ENCODE measurements at places on chromosomes 1 and 21.

GRCh38 chr1:165912638-165913037 is 85.2 kb downstream of the UCK2 start:
- no peak for DNase-seq

GRCh38 chr1:37814252-37814651 is 6.2 kb upstream of the YRDC start:
- DNase-seq = no peak

- DNase-seq = no peak
Measured at GRCh38 chr1:179164494-179164893, 65.0 kb downstream of the ABL2 start.

DNA sequence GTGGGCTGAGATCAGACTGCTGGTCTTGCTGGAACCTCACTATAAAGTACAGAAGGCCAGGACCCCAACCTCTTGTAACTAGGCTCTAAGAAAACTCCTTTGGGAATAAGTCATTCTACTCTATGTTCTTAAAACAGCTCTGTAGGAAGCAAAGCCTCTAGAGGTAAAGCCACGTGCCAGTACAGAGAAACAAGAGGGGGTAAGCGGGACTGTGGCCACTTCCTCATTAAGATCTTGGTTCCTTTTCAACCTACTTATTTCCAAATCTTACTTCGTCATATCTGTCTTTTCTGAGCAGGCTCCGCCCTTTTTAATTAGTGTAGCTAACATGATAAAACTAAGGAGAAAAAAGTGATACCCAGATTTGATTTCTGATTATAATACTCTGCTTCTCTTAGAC is 3.8 kb downstream of the NCSTN start:
- no peak for DNase-seq

- no peak for DNase-seq
Measured at GRCh38 chr1:2602311-2602835, 15.8 kb downstream of the PRXL2B start.

DNA sequence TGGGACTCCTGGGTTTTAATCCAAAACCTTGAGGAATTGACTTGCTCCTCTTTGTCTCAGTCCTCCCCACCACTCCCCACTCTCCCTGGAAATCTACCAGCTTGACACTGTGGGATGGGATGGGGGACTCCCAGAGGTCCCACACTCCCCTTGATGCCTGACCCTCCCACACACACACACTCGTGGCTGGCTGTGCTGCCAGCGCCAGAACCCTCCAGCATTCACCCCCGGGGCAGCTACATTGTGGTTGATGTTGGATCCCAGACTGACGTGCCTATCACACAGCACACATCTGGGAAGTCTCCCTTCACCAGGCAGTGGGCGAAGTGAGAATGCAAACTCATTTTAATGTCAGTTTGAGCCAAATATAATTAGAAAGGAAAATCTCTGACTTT is 10.0 kb downstream of the KIRREL1 start:
- DNase-seq = no peak

- DNase-seq = no peak
Measured at GRCh38 chr1:40751802-40752201, 31.8 kb upstream of the KCNQ4 start.

DNA sequence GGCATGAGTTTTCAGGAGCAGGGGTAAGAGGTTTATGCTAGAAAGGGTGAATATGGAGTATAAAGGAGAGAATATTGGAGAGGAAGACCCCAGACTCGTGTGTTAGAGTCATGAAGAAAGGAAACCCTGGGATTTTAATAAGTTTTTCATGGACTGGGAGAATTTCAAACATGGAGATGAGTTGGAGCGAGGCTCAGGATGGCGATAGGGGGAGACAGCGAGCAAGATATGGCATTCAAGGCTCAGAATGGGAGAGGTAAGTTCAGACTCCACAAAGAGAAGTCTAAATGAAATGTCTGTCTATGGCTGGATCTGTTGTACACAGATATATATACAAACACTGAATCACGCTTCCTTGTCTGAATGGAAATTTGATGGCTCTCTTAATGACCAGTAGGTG is 92.5 kb downstream of the LRRC40 start:
- no peak for DNase-seq

DNA sequence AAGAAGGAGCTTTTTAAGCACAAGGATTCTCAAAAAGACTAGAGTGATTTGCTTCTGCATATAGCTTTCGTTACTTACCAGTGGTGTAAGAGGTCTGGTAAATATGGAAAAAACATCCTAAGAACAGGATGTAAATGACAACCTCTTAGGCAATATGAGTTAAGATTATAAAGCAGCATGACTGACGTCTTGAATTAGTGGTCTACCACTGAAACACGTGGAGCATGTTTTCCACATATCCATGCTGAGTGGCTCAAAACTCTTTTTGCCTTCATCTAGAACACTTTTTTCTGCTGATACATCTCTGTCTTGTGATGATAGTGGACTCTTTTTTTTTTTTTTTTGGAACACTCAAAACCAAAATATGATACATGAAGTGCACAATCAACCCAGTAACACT is 44.6 kb downstream of the RCAN1 start:
- DNase-seq = no peak

DNA sequence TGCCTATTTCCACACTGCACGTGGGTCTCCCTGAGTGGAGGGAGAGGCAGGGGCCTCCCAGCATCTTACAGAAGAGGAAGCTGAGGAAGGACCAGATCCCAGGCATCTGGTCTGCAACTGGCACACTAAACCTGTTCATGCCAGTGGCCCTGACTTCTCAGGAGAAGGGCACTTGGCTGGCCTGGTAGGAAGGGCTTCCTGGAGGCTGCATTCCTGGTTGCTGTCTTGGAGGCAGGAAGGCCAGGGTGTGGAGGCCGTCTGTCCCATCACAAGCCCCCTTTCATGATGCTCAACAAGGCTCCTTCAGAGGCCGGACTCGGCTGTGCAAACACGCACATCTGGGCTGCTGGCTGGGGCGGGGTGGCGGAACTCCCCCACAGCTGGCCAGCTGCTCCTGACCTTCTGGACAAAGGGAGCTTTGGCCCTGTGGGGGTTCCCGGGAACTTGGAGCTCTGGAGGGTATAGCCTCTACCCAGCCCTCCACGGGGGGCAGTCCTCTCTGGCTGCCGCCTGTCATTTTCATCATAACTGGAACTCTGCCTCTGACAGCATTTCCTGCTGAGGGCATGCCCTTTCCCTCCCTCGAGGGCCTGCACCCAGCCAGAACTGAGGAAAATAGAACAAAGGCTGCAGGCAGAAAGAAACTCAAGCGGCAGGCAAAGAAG is 39.2 kb upstream of the POU3F1 start:
- no peak for DNase-seq

GRCh38 chr1:239719642-239720258 is 333.4 kb downstream of the CHRM3 start:
- no peak for DNase-seq

DNA sequence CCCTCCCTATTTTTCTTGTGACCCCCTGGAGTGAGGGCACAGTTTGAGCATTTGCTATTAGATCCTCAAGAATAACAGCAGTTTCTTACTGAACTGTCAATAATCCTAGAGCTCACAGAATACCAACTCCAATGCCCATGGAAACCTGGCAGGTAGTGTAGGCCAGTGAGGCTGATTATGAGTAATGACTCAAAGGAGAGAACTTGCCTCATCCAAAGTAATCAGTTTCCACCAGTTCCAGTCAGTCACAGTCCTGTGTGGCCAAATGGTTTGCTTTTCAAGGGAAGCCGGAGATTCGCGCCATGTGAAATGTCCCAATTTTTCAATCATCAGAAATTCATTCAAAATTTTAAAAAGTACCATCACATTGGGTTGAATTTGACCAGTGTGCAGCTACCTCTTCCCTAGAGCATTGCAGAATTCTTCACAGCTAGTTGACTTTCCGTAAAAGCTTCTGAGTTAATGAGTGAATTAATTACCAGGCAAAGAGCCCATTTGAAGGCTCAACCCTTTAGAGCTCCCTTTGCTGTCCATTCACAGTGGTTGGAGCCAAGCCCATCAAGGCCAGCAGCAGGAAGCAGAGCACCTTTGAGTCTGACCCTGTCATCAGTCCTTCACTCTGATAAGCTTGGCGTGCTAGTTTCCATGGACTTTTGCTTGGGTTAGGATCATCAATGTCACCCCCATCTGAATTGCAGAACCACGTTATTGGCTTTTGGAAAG is 170.3 kb downstream of the KAZN start:
- DNase-seq = no peak

DNA sequence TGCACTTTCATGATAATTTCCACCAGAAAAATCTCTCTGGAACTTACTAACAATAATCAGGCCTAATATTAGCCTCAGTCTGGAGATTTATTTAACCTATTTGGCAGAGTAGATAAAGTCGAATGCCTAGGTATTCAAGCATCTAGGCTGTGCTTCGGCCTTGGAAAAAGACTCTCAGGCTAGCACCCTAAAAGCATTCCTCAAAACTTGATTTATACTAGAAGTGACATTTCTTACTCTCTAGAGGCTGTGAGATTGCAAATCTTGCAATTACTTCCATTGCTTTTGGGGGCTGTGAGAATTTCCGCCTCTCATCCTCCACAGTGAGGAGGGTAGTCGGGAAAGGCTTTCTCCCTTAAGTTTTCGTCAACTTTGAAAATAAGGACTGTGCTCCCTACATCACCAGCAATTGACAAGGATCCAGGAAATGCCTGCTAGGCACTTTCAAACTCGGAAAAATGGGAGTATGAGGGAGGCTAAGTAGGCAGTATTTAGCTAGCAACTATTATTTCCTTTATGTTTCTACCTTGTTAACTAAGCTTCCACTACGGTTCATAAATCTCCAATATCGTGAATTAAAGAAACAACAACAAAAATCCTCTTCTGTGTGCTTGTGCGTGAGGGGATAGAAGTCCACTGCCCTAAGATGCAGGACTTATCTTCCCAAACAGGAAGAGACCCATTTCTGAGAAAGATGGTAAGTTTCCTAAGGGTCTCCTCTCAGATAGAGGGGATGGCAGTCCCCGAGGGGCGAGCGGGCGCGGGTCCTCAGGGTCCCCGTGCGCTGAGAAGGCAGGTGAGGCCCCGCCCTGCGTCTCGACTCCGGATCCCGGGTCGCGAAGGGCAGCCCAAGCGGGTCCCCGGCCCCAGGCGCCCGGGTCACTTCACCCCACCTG is 1.1 kb upstream of the LMO4 start:
- no peak for DNase-seq

DNA sequence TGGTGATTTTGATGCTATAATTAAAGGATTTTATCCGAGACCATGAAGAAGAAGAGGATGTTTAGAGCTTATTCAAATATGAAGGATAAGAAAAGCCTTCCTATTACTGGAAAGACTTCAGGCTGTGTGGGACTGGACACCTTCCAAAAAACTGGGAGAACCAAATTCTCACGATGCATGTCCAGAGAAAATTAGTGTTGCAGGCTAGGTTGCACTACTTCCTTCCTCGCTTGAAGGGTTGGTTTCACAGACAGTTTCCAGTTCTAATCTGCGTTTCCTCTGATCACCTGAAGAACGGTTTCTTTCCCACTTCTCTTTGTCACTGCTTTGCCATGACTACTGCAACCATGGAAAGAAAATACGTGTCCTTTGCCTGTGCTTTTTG is 2.0 kb downstream of the MTARC2 start:
- no peak for DNase-seq

DNA sequence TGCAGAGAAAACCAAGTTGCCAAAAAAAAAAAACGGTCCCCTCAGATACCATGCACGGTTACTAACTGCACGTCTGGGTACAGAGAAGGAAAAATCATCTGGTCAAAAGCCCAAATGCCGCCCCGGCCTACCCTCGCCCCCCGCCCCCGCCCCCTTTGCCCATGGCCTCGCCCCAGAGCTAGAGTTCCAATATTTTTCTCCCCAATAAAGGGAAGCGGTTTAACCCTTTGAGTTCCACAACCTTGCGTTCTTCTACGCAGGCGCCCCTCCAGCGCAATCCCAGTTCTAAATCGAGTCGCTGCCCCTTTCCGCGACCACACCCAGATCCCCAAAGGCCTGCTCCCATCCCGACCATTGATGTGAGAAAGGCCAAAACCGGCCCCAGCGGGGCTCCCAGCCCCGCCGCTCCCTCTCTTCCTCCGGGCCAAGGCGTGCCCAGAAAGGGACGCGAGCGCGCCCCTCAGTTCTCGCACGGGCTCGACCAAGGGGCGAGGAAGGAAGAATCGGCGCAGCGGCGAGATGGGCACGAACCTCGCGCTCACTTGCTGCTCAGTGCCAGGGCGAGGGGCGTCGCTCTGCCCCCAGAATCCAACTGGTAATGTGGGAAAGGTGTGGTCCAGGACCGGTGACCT is 797 bp downstream of the WDR47 start:
- DNase-seq = no peak

GRCh38 chr1:118185084-118185832 is at the start of gene SPAG17:
TSS of gene SPAG17 (minus strand) at chr1:118185228. CDS start at chr1:118185157, 71 bp downstream.
- no peak for DNase-seq

DNA sequence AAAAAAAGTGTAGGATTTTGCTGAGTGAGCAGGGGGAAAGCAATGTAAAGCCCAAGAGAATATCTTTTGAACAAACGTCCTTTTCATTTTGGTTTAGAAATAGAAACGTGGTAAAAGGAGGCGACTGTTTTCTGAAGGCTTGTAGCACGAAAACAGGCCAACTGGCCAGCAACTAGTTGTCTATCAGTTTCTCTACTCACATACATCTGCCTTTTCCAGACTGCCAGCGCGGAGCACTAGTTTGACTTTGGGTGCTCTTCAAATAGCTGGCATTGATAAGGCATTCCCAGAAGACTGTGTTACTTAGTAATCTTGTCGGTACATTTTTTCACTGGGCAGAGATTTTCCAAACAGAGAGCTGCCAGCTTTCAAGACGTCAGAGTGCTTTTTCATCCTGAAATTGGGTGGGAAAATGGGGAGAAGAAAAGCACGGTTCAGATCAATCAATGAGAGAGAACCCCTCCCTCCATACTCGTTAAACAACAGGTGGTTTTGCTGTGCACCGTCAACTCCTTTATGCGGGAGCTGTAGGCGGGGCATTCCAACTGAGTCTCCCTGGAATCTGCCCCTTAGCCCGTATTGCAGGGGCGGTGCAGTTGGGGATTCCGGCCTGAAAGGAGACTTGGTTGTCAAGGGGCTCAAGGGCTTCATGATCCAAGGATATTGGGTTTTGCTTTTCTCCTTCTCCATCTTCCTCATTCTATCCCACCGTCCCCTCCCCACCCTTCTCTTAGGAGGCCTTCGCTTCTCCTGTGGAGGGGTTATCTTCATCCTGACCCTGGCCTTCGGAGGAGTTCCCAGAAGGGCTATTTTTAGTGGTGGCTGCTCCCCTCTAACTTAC is 884 bp upstream of the LRRC8C start:
- DNase-seq = no peak

DNA sequence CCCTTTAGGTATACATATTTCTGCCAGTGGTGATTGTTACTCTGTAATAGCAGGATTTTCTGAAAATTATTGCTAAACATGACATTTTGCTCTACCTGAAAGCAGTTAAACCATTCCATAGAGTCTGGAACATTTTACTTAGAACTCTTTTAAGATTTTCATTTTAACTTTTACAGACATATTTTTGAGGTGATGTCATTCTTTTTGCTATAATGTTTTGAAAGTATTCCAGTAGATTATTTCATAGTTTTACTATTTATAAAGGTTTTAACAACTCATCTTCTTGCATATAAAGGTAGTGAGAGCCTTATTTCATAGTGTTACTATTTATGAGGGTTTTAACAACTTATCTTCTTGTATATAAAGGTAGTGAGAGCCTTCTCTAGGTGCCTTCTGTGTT is 42.9 kb downstream of the PTBP2 start:
- DNase-seq = no peak

All from activated CD4-positive, CD25-positive, alpha-beta regulatory T cell (primary cell).